ENCODE measurements at places on chromosomes 7 and 10.
A peak's percentile ranks its signal among the peaks of the same experiment; 100 is the strongest.

GRCh38 chr7:26293569-26294308 is 2.1 kb downstream of the SNX10 start:
- peak; percentile 65 for DNase-seq

DNA sequence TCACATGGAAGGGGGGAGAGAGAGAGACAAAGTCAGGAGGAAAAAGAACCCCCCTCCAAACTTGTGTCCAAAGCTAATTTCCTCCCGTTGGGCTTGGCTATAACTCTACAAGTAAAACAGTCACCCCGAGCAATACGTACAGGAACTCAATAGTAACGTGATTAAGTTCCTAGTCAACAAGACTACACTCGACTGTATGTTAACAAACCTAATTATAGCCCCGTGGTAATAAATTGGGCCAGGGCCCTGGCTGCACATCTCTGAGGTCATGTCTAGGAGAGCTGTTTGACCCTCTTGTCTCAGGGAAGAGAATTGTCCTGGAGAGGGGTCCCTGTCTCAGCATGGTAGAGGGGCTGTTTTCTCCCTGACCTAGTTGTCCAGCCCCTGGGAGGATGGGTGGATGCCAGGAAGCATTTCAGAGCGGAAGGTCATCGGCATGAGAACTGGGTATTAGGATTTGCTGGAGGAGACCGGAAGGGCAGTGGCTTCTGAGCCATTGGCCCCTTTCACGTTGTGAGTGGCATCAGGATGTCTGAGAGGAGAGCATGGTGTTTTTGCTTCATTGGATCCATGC is 60.2 kb upstream of the COMTD1 start:
- DNase-seq = no peak

DNA sequence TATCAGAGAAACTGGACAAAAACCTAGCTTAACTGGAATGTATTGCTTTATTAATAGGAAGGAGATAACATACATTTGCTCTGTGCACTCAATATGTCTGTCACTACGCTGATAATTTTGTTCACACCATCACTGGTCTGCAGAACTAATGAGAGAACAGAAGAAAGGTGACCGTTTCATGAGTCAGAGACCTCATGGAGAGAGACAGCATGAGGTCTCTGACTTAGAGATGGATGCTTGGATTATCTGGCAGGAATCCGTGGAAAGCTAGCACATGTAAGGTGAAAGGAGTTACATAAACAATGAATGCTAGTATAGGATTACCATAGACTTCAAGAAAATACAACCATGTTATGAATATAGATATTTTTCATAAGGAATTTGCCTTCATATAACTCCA is 947.3 kb downstream of the IPMK start:
- DNase-seq = no peak

- no peak for DNase-seq
Measured at GRCh38 chr7:155706376-155706775, 61.9 kb downstream of the RBM33 start.

- DNase-seq = no peak
Measured at GRCh38 chr7:15245831-15246230, 316.0 kb downstream of the AGMO start.

- no peak for DNase-seq
Measured at GRCh38 chr10:75226656-75227055, 9.1 kb downstream of the COMTD1 start.

GRCh38 chr7:115340828-115341227 is 418.9 kb downstream of the MDFIC start:
- no peak for DNase-seq

Data from activated CD4-positive, alpha-beta T cell treated with anti-CD3 and anti-CD28 coated beads, Interleukin-2, amount 10 ng/mL, durations not matched to agents 7 days and 5 days (primary cell).